Muscle of leg (tissue), 16 donors: ENCODE measurements at places on chromosomes 6 and 20.
A peak's percentile ranks its signal among the peaks of the same experiment; 100 is the strongest.

GRCh38 chr20:9172851-9173250 is 104.0 kb downstream of the PLCB4 start:
- DNase-seq: peak; percentile 54

- no peak for DNase-seq
Measured at GRCh38 chr20:44541992-44542391, 20.1 kb upstream of the SERINC3 start.

DNA sequence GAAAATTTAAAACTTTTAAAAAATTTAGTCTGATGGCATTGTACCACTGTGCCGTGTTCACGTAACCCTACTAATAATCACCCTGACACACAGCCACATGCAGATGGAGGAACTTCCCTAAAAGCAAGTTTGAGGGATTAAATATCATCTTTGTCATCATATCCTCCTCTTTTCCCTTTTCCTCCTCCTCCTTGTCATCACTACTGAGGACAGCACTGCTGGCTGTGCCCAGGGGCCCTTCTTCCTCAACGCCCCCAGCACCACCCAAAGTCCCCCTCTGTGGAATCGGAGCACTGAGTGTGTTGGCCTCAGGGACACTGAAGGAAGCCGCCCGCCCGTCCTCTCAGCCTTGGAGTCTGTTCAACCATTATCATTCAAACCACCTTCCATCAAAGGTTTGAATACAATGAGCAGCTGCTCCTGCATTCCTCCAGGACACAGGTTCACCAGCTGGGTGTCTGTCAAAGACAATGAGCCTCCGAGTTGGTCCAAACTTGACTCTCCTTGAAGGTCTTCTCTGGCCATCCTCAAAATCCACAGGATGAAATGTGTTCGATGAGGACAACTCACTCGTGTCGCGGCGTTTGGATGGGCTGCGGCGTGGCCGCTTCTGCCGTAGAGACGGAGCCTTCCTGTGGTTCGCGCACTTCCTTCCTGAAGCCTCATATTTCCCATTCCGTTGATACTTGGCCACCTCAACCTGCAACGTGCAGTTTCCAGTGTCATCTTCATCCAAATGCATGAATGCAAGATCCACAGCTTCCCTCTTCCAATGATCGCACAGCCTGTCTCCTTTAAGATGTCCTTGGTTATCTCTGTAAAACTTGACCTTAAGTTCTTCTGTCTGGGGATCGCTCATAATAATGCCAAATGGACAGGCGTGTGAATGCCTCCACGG is 23.3 kb downstream of the NQO2 start:
- DNase-seq: peak; percentile 50

GRCh38 chr6:10559522-10560152 is 38.5 kb downstream of the GCNT2 start:
- DNase-seq: no peak

DNA sequence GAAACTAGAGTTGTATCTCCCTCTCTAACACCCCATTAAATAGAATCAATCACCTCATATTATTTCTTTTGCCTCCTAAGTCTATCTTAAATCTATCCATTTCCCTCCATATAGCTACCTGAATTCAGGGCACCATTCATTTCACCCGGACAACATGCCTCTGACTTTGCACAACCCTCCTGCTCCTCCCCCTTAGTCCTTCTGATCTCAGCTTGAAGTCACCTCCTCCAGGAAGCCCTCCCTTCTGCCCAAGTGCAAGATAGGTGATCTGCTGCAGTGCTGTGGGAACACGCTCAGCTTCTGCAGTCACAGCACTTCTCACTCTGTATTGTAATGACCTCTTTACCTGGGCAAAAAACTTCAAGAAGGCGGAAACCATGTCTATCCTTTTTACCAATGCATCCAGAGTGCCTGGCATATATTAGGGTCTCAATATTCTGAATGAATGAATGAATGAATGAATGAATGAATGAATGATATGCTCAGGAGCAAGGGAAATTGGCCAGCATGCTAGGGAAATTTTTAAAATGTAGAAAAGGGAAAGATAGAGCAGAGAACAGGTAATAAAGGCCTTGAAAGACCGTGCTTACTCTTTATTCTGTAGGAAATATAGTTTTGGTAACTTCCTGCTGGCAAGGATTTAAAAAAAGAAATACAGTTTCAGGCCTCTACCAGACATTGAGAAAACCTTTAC is 41.7 kb downstream of the MBOAT1 start:
- DNase-seq: no peak
